ENCODE measurements at places on chromosomes 5 and 9.

- no peak for DNase-seq
These were observed 243.6 kb upstream of the IRX2 start for GRCh38 chr5:2995035-2995434.

GRCh38 chr9:125999504-125999881 is 252.3 kb downstream of the PBX3 start:
- DNase-seq, result no peak

DNA sequence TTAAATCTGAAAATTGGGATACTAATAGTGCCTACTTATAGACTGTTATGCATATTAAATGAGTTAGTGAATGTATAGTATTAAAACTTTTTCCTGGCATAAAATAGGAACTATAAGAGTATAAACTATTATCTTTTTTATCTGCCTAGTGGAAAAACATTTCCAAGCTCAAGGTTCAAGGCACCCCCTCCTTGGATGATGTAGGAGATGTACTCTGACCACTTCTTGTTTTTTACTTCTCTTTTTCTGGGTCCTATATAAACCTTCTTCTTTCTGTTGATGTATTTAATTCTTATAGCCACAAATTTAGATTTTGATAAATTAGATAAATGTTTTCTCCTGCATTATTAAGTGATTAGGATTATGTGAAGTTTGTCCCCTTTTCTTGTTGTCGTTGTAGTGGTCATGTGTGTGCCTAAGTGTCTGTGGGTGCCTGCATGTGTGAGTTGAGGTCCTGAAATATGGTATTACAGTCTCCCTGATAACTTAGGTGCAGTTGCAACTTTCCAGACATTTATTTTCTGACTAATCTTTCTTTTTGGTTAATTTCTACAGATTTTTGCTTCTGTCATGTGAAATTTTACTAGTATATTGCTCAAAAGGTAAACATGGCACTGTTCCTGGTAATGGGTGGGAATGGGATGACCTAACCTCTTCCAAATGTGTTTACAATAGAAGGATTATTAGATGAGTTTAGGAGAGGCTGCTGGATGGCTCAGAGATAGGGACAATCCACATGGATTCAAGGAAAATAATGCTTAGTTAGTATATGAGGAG is 160.8 kb upstream of the CDKN2B start:
- no peak for DNase-seq

- DNase-seq, result no peak
These were observed 103.9 kb downstream of the NSG2 start for GRCh38 chr5:174149426-174149825.

Data from NCI-H446 (cell line).